ENCODE measurements at places on chromosomes 2 and 18.
A peak's percentile ranks its signal among the peaks of the same experiment; 100 is the strongest.

DNA sequence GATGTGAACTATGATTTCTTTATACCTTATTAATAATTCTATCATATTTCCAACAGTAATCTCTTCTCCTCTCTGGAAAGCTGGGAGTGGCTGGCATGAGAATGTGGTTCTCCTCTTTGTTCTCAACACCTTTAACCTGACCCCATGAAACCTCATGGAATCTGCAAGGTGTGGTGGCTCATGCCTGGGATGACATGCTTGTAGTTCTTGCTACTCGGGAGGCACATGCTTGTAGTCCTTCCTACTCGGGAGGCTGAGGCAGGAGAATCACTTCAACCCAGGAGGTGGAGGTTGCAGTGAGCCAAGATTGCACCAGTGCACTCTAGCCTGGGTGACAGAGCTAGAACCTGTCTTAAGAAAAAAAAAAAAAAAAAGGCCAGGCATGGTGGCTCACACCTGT is 10.8 kb upstream of the CDCA7 start:
- DNase-seq: no peak

DNA sequence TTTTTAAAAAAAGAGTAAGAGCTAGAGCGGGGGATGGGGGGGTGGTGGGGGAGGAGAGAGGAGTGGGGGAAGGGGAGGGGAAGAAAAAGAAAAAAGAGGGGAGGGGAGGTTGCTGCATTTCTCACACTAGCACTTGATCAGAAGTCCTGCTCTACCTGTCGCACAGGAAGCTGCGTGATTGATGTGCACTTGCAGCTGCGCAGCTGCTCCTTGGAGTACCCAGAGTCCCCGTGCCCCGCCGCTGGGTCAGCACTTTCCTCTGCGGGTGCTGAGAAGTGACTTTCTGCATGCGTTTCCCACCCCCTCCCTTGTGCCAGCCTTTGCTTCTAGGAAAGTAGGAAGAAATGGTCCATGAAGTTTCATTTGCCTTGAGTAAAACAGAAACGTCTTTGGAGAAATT is 297.3 kb downstream of the ETAA1 start:
- no peak for DNase-seq

DNA sequence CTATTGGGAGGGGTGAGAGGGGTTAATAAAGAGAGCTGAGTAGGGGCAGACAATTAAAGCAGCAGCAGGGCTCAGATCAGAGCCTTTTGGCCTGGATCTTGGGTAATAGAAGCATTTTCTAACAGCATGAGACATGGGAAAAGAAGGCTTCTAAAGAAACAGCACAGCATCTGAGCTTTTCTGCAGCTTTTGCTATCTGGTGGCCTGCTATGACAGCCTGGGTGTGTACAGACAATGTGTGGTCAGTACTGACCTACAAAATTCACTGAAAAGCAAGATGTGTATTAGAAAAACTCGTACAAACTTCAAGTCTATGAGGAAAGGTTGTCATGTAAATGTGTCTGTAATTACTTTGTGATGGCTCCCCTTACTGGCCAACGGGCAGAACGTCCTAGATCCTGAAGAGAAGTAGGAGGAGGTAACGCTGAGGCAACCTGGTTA is 95.6 kb downstream of the GALNT3 start:
- DNase-seq: peak; percentile 60

DNA sequence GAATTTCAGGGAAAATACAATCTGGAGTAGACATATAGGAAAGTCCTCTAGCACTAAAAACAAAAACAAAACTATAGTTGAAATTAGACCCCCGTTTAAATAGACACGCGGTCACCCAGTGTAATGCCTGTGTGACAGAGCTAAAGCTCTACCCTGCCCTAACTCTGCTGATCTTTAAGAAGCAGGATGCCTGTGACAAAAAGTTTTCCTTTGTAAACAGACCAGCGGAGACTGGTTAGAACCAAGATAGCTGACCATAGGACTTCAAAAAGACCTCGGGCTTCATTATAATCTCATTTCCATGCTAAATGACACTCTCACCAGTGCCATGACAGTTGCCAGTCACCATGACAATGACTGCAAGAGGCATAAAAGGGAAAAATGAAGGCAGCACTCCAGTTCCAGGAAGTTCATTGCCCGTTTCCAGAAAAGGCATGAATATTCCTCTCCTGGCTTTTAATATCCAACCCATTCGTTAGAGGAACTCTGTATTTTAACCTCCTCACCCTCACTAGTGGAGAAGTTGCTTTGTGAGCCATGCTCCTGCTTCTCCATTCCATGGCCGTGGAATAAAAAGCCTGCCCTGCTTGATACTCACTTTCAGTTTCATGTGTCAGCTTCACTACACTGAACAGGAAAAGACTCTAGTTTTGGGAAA is 157.2 kb upstream of the COPS8 start:
- no peak for DNase-seq

DNA sequence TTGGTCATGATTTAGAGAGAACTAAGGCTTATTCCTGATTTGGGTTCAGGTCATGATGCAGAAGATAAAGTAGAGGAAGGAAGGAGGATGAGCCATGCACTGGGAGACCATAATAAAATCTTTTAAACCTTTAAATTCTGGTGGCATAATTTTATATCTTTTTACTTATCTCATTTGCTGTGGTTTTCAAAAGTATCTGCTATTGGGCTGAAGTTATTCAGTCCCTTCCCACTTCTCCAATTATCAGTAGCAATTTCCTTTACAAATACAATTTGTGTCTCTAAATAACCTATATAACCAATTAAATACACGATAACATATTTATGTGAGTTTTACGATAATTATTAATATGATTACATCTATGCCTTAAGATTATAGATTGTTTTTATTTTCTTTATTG is 194.8 kb upstream of the SLC8A1 start:
- DNase-seq: no peak

DNA sequence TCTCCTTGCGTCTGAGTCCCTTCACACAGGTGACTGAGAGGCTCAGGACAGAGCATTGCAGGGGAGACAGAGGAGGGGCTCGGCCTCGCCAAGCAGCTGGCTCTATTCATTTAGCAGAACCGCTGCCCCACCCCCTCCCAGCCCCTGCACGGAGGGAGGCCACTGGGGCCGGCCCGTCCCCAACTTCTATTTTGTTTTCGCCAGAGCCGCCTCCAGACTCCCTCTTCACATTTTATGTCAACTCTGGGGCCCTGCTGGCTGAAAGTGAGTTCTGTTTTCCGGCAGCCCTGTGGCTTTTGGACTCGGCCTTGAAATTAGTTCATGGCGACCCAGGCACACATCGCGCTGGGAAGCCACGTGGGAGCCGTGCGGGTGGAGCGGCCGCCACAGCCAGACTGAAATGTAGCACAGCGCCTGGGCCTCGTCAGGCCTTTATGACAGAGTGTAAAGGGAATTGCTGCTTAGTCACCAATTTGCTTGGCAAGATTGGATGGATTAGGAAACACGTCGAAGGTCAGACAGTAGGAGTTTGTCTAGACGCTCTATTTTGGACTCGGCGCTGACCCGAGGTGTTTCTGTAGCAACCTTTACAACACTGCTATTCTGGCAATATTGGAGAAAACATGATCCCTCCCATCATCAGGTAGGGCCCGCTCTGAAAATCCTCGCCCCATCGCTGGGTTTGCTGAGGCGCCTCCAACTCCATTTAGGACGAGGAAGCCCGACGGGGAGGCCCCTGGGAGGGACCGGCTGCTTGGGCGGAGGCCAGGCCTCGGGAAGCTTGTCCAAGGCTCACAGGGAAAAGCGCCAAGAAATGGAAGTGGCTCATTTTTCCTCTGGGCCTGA is 90.7 kb upstream of the CTDP1 start:
- DNase-seq: peak; percentile 94

GRCh38 chr2:230583581-230583980 is 129.1 kb upstream of the CAB39 start:
- DNase-seq: no peak
